ENCODE measurements at places on chromosomes 6 and 20. TPM values are rescaled to one million over a fixed set of nuclear protein-coding genes. Genes with fewer than 3 reads are reported as not detected.

Gene PPP1R3D
- total RNA-seq: 6.5 TPM

Gene COL12A1
- 724 TPM for total RNA-seq

Gene AGER
- total RNA-seq: 0.30 TPM

Gene GPR6
- not detected for total RNA-seq

Gene TGM2
- total RNA-seq: 594 TPM

Gene BEND3
- total RNA-seq: 2.5 TPM

Gene GTSF1L
- total RNA-seq: not detected

Gene PRPH2
- 0.91 TPM for total RNA-seq

Gene RHAG
- not detected for total RNA-seq

Gene PAQR8
- total RNA-seq: 4.4 TPM

Gene ASIP
- total RNA-seq: not detected

Gene LEMD2
- total RNA-seq: 74.5 TPM

Gene PRKN
- 1.1 TPM for total RNA-seq

Gene ADGRB3
- total RNA-seq: 0.83 TPM

Gene LINC00237
- not detected for total RNA-seq

Gene ADGB
- not detected for total RNA-seq

Gene SLPI
- 0.52 TPM for total RNA-seq
